T-cell (primary cell): ENCODE measurements at places on chromosomes 11 and 22.
A peak's percentile ranks its signal among the peaks of the same experiment; 100 is the strongest.

DNA sequence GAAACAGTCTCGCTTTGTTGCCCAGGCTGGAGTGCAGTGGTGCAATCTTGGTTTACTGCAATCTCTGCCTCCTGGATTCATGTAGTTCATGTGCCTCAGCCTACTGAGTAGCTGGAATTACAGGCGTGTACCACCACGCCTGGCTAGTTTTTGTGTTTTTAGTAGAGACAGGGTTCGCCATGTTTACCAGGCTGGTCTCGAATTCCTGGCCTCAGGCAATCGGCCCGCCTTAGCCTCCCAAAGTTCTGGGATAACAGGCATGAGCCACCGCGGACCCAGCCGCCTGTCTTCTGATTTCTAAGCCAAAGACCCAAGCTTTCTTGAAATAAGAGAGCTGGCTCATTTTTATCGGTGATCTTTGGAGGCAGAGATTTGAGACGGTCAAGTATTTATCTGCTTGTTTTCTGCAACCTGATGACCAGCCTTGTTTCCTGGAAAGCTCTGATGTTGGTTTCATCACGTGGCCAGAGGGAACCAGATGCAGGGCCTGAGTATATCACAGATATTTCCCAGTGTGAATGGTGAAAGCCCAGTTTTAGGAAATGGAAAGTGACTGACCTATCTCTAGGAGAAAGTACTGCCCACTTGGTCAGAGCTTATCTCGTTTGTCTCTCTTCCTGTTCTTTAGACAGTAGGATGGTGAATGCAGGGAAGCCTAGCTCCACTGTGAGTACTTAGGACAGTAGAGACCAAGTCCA, 5.7 kb upstream of the SIDT2 start:
- DNase-seq: no peak

DNA sequence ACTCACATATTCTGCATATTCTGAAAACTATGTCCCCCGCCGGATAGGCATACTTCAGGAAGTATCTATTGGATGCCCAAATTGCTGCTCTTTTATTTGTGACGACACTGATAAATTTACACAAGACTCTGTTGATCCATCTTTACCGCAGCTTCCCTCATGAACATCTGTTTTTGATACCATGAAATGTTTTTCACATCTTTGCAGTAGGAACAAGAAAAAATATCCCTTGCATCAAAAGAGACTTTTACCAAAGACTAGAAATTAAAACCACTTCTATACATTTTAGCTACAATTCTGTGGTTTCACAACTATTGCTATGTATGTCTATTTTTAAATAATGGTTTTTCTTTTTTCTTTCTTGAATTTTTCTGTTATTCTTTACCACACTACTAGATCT, 15.3 kb downstream of the POU2AF2 start:
- DNase-seq: no peak

DNA sequence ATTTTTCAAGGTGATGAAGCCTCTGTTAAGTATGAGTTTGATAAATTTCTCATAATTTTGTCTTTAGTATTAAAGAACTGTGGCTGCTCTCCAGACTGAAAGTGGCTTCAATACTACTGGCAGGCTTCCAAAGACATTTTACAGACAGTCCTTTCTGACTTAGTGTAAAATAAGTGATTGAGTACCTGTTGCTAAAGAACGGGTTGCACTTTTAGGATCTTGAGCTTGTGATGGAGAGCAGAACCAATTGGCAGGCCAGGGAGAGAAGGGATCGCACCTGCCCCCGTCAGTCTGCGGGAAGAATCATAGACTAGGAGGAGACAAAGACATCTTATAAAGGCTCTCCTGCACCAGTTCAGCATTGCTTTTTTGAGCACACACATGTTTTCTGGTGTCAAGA, 4.4 kb downstream of the NCAM1 start:
- DNase-seq: no peak

GRCh38 chr11:61337706-61338470, 4.9 kb downstream of the TKFC start:
- DNase-seq: no peak

GRCh38 chr11:127607487-127608085, 607.0 kb upstream of the KIRREL3 start:
- DNase-seq: no peak

GRCh38 chr11:125663910-125664309, 16.7 kb downstream of the ACRV1 start:
- no peak for DNase-seq

GRCh38 chr11:119335091-119335654, 846 bp downstream of the RNF26 start:
- DNase-seq: no peak

GRCh38 chr11:21364866-21365624, 695.7 kb downstream of the NELL1 start:
- DNase-seq: no peak

DNA sequence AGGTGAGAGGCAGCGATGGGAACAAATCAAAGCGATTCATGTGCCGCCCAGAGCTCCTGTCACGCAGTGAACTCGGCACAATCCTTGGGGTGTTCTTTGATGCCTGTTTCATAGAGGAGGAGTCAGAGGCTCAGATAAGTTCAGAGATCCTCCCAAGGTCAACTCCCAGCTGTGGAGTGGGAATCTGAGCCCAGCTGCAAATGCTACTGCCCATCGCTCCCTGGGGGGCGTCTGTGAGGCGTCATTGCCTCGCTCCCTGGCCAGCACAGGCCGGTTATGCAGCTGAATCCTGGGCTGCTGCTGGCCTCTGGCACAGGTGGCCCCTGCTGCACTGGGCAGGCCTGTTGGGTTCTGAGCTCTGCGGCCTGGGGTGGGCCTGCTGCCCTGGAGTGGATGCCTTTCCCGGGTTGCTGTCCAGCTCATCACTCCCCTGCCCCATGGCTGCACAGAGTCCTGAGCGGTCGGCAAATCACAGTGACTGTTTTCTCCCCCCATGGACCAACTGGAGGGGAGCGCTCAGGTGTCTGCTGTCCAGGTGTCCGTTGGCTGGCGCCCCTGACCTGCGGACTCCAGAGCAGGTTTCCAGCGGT, 36.3 kb upstream of the SHISAL1 start:
- no peak for DNase-seq

DNA sequence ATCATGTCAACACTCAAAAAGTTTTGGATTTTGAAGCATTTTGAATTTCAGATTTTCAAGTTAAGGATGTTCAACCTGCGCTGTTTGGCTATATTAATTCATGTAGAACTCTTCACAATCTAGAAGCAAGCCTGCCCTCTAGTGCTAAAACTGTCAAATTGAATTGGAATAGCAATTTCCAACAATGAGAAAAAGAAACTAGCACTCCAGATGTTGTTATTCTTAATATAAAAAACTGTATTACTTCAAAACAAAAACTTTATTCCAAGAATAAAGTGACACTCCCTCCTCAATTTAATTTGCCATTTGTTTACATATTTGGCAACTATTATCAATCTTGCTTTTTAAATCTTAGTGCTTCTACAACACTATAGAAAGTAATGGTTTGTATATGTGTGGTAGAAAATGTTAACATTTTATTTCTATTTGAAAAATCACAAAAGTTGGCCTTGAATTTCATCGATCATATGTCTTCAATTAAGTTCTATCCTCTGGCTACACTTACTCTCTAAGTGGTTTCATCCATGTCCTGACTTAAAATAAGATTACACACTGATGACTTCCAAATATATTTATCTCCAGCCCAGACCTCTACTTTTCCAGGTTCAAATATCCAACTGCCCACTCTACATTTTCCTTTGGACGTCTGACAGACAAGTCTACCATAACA, 36.6 kb downstream of the DCUN1D5 start:
- no peak for DNase-seq

DNA sequence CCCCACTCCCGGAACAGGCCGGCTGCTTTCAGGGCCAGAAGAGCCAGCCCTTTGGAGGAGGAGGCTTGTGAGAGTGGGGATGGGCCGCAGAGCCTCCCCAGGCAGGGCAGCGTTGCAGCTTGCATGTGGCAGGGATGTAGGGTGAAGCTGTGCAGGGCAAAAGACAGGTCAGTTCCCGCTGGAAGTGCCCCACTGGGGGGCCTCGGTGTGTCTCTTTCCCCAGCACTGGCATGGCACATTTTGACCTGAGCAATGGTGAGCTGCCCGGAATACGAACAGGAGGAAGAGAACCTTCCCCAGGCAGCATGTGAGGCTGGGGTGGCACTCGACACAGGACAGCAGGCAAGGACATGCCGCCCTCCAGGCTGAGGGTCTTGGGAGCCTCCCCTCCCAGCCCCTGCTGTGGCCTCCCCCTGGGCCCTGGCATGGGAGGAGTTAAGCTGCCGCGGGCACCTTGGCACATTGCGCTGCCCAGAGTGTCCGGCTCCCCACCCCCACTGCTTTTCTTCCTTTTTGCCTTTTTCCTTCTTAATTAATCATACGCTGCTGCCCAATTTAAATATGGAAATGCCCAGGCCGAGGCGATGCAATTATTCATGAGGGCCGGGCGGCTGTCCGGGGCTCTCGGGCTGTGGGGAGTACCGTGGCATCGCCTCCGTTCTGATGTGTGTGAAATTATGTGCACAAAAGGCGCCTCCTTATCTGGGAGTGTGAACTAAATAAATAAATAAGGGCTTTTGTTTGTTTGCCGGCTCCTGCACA, 76.0 kb upstream of the WNT7B start:
- DNase-seq: no peak

GRCh38 chr11:131663405-131664200, 293.2 kb downstream of the NTM start:
- no peak for DNase-seq

DNA sequence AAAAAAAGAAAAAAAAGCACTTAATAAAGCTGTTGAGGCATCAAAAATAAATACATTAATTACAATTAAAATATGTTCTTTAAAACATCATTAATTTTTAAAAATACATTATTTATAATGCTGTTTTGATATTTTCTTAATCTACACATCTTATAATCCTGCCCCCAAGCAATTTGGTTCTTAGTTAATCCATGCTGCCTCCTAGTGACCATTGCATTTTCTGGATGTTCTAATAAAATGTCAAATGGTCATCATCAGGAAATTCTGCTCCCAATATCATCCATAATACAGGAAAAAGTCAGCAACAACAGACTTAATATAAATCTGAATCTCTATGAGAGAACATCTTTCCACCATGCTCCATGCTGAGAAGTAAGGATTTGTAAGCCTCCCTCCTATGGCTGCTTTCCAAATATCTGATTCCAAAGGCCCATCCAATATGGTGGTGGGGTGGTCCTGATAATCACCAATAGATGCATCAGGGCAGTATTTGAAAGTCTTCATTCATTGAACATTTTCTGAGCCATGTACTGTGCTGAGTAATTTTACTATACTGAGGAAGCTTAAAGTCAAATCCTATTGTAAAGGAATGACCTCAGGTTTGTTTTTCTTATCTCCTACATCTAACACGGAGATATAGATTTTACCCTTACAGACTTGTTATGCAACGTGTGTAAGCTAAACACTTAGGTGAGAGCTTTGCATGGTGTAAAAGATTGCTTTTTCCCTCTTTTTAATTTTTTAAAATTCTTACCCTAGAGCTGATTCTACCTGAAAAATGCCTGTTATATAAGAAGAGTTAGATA, 124.7 kb upstream of the BMAL1 start:
- no peak for DNase-seq

- no peak for DNase-seq
Measured at GRCh38 chr11:45702511-45702910, 37.1 kb upstream of the CHST1 start.

DNA sequence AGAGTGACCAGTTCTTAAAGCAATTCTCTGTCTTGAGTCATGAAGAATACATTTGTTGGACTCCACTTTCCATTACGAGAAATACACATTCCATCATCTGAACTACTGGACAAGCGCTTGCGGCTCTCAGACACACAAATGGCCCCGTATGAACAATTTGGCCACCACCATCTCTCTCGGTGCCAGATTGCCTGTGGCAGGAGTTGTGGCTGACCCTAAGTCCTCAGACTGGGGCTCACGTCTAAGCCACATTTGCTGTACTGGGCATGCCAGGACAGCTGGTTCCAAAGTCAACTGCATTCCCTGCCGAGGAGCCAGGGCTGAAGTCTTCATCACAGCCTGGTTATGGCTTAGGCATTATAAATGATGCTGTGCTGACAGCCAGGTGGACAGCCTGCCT, 227.5 kb downstream of the MIAT start:
- DNase-seq: no peak

- DNase-seq: no peak
Measured at GRCh38 chr11:72807021-72807693, 7.1 kb upstream of the ATG16L2 start.

- DNase-seq: peak; percentile 18
Measured at GRCh38 chr22:41862160-41862529, 29.2 kb downstream of the SREBF2 start.

DNA sequence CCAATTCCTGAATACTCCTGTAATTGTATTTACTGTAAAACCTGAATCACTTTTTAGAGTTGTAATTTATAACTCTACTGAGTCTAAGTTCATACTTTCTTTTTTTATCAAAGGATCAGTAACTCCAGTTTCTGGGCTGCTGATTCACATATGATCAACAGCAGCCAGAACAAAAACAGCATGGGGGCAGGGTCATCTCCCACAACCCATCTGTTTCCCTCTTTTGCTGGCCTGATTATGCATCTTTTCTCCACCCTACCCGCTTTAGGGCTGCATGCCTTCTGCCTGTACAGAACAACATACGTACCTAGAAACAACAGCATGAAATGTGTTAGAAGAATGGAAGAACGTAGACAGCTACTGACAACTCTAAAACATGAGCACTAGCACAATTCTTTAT, 76.0 kb downstream of the MRTFA start:
- no peak for DNase-seq

GRCh38 chr22:44661659-44662569, 40.1 kb upstream of the PRR5 start:
- no peak for DNase-seq

DNA sequence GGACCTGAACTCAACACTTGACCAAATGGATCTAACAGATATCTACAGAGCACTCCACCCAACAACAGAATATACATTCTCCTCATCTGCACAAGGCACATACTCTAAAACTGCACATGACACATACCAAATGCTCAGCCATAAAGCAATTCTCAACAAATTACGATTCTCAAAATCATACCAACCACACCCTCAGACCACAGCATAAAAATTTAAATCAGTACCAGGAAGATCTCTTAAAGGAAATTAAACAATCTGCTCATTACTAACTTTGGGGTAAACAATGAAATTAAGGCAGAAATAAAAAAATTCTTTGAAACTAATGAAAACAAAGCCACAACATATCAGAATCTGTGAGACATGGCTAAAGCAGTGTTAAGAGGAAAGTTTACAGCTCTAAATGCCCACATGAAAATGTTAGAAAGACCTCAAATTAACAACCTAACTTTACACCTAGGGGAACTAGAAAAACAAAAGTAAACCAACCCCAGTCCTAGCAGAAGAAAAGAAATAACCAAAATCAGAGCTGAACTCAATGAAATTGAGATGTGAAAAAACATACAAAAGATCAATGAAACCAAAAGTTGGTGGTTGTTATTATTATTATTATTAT, 37.2 kb downstream of the TMEM123 start:
- DNase-seq: no peak
